Neural crest cell (in vitro differentiated cells): ENCODE measurements at places on chromosomes 6 and 20. TPM values are rescaled to one million over a fixed set of nuclear protein-coding genes. Genes with fewer than 3 reads are reported as not detected.

- no peak for DNase-seq
Observed at GRCh38 chr6:7546020-7546369, 4.5 kb downstream of the DSP start.

DNA sequence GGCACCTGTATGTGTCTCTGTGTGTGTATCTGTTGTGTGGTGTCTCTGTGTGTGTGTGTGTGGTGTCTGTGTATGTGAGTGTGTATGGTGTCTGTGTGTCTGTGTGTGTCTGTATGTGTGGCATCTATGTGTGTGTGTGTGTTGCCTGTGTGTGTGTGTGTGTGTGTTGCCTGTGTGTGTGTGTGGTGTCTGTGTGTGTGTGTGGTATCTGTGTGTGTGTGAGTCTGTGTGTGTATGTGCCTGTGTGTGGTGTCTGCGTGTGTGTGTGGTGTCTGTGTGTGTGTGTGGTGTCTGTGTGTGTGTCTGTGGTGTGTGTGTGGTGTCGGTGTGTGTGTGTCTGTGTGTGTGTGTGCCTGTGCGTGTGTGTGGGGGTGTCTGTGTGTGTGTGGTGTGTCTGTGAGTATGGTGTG, 31.7 kb upstream of the VEGFA start:
- no peak for DNase-seq

Gene ANKRD66
- not detected in 2 replicates for total RNA-seq

DNA sequence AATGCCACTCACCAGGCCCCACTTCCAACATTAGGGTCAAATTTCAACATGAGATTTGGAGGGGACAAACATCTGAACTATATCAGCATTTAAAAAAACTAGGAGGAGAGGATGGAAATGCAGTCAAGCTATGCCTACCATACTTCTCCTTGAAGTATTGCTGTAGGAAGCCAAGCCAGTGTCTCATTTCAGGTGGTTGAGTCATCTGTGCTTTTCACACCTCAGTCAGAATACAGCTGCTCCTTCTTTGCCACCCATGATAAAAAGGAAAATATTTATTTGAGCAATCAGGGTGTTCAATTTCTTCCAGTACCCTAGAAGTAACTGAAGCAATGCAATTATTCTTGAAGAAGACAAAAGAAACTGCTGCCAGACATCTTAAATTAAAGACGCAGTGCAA, 47.0 kb upstream of the EEF1E1 start:
- no peak for DNase-seq

Gene GGTLC1
- total RNA-seq: not detected in 2 replicates

Gene BPIFA1
- not detected in 2 replicates for total RNA-seq

DNA sequence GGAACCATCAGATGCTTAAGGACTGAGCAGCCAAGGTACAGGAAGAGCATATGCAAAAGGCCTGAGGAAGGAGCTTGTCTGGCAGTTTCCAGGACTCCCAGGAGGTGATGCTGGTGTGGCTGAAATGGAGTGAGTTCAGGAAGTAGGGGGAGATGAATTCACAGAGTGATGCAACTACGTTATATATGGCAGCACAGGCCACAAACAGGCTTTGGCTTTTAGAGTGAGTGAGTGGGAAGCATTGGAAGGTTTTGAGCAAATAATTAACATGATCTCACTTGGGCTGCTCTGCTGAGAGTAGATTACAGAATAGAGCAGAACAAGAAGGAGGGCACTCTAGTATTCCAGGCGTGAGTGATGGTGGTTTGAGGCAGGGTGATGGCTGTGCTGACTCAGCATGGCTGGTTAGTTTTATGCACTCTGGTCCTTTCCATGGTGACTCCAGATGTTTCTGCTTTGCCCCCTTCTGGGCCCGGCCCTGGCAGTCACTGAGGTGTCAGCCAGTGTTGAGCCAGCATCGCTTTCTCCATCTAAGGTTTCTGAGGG, 6.5 kb downstream of the BTN2A2 start:
- DNase-seq: no peak

DNA sequence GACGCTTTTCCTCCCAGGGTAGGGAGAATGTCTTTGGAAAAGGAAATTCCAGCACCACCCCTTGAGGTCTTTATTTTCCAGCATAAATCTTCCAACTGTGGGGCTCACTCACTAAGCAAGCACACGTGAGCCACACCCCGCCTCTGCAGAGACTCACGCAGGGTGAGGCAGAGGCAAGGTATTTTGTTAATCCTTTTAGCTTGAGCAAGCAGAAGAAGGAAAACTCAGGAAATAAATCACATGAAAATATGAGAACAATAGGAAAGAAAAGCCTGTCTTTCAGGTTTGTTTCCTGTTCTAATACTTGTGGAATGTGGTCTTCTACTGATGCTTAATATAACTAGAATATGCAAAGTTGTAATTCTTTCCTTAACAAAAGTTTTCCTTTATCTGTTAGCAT, 4.1 kb upstream of the PHACTR2 start:
- DNase-seq: no peak

GRCh38 chr6:1654054-1654453, 44.3 kb downstream of the FOXC1 start:
- DNase-seq: no peak

- DNase-seq: peak; percentile 20
Observed at GRCh38 chr20:13788167-13788834, 3.5 kb downstream of the NDUFAF5 start.

GRCh38 chr20:47099825-47100441, 205.3 kb downstream of the EYA2 start:
- DNase-seq: no peak

Gene LPA
- total RNA-seq: 0.43 and 0.65 TPM in 2 replicates

- DNase-seq: no peak
Observed at GRCh38 chr20:61569825-61570224, 317.8 kb downstream of the CDH4 start.

DNA sequence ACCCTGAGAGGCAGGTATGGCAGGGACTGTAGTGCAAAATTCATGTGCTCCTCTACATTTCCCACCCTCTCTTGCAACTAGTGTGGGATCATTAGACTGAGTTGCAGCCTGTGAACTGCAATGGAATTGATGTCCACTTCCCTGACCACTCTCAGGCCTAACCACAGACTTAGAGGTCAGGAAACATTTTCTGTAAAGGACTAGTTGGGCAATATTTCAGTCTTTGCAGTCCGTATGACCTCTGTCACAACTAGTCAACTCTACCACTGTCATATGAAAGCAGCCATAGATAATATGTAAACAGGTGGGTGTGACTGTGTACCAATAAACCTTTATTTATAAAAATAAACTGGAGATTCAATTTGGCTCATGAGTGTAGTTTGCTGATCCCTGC, 134.4 kb upstream of the TOP1 start:
- no peak for DNase-seq
